ENCODE measurements at places on chromosomes 13 and 19.
A peak's percentile ranks its signal among the peaks of the same experiment; 100 is the strongest.

- no peak for DNase-seq
These were observed 754 bp upstream of the CHERP start for GRCh38 chr19:16542910-16543472.

DNA sequence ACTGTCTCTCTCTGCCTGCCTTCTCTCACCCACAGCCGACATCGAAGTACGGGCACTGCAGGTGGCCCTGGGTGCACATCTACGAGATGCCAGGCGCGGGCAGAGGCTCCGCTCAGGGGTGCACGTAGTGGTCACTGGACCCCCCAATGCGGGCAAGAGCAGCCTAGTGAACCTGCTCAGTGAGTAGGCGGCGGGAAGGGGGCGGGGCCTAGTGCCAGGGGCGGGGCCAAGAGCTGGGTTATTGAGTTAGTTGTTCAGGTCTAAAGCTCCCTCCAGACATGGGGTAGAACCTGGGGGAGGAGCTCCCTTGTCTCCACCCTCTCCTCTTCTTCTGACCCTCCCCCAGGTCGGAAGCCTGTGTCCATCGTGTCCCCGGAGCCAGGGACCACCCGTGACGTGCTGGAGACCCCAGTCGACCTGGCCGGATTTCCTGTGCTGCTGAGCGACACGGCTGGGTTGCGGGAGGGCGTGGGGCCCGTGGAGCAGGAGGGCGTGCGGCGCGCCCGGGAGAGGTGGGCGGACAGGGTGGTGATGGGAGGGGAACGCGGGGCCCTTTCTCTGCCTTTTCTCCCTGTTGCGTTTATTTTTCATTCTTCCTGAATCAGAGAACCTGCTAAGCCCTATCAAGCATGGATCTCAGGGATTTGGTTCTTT lies 1.9 kb downstream of the GTPBP3 start:
- peak; percentile 58 for DNase-seq

DNA sequence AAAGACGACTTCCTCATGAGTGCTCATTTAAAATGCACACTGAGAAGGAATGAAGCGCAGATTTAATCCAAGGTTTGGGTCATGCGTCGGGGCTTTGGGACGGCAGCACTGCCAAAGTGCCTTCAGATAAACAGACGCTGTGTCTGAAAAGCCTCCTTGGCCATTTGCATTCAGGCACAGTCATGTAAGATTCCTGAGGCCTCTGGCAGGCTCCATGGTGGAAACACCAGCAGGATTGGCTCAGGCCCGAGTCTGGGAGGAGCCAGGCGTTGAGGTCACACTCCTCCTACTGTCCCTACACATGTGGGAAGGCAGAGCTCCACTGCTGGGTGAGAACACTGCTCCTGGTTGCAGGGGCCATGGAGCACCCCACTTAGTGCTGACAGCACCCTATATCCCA lies 113.3 kb upstream of the KL start:
- no peak for DNase-seq

DNA sequence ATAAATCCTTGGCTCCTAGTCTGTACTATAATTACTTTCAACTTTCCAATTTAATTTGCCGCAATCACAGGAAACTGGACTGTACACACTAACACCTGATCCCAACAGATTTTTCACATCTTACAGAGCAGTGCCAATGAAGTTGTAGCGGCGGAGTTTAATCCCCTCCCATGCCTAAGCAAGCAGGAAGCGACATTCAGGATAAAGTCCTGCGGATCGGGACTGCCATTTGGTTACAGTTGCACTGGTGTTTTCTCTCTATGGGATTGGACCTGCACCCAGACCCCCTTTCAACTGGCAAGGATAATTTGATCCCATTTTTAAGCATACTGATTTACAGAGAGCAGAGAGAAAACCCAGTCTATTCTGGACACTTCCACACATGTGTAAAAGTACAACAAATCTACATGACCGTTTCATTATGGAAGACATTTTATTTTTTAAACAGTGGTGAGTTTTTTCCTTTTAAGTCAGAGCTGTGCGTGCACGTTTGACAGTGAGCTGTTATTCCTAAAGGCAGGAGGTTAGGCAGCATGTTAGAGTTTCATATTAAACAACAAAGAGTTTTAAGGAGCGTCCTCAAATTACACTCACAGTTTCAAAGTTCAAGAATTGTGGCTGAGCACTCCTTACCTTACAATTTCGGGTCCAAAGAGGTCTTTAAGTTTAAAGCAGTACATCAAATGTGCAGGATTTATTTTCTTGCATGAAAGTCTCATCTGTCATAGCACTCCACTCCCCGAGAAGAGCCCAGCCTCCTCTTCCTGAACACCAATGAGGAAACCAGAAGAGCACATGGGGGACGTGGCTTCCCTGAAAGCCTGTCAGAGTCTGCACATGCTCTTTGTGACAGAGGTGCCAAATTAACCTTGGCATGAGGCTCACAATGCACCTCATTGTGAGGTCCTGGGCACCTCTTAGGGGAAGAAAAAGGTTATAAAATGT lies 141.6 kb upstream of the RFC3 start:
- no peak for DNase-seq

DNA sequence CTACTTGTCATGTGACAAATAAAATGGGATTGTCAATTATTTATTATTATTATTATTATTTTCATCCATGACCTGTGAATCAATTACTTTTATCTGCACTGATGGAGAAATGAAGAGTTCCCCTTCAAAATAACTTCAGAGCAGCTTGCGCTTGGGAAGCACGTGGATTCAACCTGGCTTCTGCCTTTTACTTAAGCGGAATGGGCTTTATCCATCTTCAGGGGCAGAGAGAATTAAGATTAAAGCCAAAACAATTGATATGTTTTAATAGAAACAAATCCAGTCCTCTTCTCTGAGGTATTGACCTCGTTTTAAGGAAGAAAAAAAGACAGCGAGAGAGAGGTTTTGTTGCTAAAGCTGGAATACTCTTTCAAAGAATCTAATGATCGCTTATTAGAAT lies 876 bp downstream of the SACS start:
- DNase-seq: no peak

GRCh38 chr13:100798739-100799361 lies 124.3 kb upstream of the TMTC4 start:
- DNase-seq: no peak

Measured in stimulated activated CD4-positive, alpha-beta T cell treated with anti-CD3 and anti-CD28 coated beads, Interleukin-4, amount 100 ng/mL, for 4 hours (primary cell).